ENCODE measurements at places on chromosomes 2 and 18.
A peak's percentile ranks its signal among the peaks of the same experiment; 100 is the strongest.

- DNase-seq, result no peak
Observed at GRCh38 chr2:6429210-6429986, 436.3 kb downstream of the CMPK2 start.

- no peak for DNase-seq
Observed at GRCh38 chr18:73992242-73993022, 155.2 kb downstream of the FBXO15 start.

GRCh38 chr2:172426635-172427255 is 641 bp upstream of the ITGA6 start:
- no peak for DNase-seq

GRCh38 chr2:26401739-26402541 is at the start of gene DRC1:
DRC1 (plus strand) TSS chr2:26401920; CDS start chr2:26401990, 70 bp downstream.
- DNase-seq, result peak; percentile 35

GRCh38 chr2:101420623-101421022 is 33.3 kb upstream of the CREG2 start:
- no peak for DNase-seq

- DNase-seq, result no peak
Observed at GRCh38 chr18:44743631-44744030, 62.9 kb downstream of the SETBP1 start.

- DNase-seq, result no peak
Observed at GRCh38 chr2:40488101-40488601, 36.3 kb upstream of the SLC8A1 start.

DNA sequence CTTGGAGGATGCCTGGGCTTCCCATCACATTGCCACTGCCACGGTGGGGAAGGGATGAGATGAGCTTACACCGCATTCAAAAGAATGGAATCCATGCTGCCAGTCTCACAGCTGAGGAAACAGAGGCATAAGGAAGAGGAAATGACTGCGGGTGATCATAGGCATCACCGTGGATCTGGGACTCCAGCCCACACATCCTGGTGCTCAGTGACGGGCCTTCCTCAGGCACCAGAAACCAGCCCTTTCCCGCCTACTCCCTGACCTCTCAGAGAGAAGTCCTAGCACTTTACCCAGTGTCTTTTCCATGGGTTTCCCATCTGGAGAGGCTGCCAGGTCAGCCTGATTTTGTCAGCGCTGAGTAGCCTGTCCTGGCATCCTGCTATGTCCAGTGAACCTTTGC is 5.3 kb upstream of the PLB1 start:
- DNase-seq, result no peak

DNA sequence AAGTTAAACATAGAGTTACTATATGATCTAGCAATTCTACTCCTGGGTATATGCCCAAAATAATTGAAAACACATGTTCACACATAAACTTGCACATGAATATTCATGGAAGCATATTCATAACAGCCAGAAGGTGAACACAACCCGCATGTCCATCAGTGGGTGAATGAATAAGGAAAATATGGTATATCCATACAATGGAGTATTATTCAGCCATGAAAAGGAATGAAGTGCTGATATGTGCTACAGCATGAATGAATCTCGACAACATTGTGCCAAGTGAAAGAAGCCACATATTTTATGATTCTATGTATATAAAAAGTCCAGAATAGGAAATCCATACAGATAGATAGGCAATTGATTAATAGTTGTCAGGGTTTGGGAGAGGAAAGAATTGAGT is 15.9 kb downstream of the COL4A4 start:
- DNase-seq, result no peak

- no peak for DNase-seq
Observed at GRCh38 chr2:74011246-74011645, 26.5 kb downstream of the TET3 start.

DNA sequence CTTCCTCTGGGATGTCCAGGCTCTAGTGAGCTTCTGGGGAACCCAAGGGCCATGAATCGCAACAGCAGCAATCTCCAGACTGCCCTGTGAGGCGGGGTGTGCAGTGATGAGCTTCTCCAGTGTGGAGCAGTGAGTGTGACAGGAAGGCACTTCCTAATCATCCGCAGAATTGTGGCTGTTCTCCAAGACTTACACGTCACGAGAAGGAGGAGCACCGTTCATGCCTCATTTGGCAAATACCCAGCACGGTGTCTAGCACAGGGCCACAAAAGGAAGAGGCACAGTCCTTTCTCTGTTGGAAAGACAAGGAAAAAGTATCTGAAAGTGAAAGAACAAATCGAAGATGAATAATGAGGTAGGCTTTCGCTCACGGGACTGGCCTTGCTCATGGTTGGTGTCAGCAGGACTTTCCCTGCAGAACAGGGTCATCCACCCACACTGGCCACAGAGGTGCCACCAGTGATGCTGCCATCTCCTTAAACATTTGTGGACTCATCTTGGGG is 125.1 kb upstream of the HAAO start:
- peak; percentile 25 for DNase-seq

DNA sequence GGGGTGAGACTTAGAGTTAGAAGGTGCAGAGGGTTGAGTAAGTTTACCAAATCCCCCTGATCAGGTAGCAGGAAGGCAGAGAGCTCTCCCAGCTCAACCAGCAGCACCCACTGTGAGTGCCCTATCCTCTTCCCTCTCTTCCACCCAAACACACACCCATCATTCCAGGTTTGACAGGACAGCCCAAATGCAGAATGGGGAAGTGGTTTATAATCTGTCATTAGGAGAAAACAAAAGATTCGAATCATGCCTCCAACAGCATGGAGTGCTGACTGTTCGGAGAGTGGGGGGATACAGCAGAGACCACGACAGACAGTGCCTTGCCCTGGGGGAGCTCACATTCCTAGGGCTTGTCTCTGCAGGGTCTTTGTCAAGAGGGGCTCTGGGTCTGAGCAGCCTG is 11.7 kb downstream of the CXCR2 start:
- DNase-seq, result no peak

- DNase-seq, result peak; percentile 99
Observed at GRCh38 chr2:27133905-27134780, at the start of gene PREB. PREB (minus strand) TSS chr2:27134636; CDS start chr2:27134421, 215 bp downstream.

DNA sequence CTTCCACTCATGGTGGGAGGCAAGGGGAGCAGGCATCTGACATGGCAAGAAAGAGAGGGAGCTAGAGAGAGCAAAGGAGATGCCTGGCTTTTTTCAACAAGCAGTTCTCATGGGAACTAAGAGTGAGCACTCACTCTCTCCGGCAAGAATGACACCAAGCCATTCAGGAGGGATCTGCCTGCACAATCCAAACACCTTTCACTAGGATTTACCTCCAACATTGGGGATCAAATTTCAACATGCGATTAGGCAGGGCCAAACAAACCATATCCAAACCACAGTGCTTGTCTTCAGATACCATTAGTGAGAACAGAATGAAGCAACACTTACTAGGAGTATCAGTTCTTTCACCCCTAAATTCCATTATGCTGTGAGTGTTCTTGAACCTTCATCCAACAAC is 77.3 kb downstream of the FIGN start:
- no peak for DNase-seq

DNA sequence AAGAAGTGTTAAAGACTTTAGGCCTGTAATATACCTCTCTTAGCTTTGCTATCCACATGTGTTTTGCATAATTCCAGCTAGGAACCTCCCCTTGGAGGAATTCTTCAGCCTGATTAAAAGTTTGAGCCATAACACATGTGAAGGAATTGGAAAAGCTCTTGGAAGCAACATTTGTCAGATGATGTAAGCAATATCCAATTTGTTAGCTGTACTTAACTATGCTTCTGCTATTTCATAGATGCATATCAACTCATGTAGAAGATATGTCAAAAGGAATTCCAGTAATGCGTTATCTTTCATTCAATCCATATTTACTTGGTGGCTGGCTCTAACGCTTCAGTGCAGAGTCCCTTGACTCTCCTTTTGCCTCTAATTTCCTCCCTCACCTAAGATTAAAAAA is 46.2 kb downstream of the PKP4 start:
- no peak for DNase-seq

- DNase-seq, result no peak
Observed at GRCh38 chr18:9968081-9968848, 54.4 kb downstream of the VAPA start.

- DNase-seq, result no peak
Observed at GRCh38 chr18:46736135-46736534, 20.7 kb downstream of the ST8SIA5 start.

- no peak for DNase-seq
Observed at GRCh38 chr2:120247851-120248250, 4.8 kb upstream of the RALB start.

DNA sequence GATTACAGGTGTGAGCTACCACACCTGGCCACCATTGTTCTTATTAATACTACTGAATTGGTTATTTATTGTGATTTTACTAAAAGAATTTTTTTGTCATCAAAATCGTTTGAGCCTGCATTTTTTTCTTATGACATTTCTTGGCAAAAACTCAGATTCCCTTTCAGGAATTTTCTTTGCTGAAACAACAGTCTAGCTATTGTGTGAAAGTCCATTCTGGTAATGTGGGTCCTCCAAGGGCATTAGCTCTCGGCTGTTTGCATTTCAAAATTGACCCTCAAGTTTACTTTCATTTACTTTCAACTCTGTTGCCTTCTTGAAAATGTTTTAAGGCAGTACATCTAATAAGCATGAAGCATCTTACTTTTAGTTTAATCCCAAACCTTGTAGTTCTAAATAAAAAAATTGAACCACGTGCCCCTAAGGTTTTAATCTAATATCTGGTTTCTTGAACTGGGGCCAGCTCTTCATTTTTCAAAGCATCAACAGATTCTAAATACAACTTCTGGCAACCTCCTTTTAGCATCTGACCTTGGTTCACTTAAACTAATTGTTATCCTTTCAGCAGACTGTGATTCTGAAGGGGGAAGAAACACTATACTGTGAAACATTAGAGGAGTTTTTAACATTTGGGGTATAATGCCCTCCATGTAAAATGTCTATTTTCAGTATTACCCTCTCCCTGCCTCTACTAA is 325.2 kb upstream of the RAB12 start:
- no peak for DNase-seq

GRCh38 chr18:78571831-78572347 is 407.7 kb upstream of the SALL3 start:
- DNase-seq, result no peak

DNA sequence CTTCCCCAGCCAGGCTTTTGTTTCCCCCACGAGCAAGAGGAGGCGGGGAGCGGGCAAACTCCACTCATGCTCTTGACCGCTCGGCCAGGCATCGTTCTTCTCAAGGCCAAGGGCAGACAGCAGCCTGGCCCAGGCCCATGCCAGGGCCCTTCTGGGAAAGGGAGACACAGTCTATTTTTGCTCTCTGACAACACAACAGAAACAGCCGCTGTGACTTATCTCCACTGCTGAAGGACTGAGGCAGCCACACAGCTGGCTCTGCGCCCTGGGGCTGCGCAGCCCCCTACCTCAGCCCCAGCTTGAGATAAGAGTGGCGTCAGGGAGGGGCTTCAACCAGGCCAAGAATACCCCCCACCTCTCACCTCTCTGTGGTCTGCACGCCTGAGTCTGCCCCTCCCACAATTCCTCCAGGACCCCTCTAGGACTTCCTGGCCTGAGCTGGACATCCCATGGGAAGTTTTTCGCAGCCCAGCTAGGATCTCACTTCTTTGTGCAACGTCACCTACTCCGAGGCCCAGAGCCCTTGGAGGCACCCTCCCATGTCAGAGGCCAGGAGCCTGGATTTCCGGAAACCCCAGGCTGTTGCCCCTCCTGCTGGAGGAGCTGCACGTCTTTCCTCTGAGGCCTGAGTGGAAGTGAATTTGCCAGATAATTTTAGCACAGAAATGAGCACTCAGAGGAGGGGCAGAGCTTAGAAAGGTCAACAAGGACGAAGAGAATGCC is 118.9 kb upstream of the OTOS start:
- no peak for DNase-seq

GRCh38 chr2:39241588-39241987 is 2.2 kb downstream of the CDKL4 start:
- DNase-seq, result no peak

DNA sequence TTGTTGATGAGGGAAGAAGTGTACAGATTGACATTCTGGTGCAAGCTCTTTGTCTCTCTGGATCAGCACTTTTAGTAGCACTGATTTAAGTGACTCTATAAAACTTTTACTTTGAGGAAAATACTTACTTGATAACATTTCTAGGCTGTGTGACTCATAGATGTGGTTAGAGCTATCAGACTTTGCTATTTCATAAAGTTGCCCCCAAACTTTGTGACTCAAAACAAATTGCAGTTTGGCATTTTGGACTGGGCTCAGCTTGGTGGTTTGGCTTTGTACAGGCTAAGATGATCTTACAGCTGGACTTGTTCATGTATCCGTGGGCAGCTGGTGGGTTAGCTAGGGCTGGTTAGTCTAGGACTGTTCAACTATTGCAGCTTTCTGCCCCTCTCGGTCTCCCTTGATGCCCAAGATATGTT is 42.1 kb upstream of the GLS start:
- DNase-seq, result peak; percentile 45

DNA sequence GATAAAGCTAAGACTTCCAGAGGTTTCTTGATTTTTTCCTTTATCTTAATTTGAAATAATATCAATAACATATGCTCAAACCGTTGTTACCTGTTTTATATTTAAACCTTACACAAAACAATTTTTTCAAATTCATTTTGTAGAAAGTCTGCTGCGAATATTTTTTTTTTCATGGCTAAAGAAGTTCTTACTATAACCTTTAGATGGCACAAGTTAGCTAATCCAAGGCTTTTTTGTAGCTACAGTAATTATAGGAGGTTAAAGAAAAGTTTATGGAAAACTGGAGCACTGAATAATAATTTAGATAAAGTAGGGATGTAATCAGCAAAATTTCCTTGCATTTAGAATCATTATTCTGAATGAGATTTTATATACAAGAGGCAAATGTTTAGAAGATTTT is 78.0 kb upstream of the PNPT1 start:
- DNase-seq, result no peak

GRCh38 chr2:237538001-237538720 is 28.2 kb upstream of the PRLH start:
- DNase-seq, result no peak

DNA sequence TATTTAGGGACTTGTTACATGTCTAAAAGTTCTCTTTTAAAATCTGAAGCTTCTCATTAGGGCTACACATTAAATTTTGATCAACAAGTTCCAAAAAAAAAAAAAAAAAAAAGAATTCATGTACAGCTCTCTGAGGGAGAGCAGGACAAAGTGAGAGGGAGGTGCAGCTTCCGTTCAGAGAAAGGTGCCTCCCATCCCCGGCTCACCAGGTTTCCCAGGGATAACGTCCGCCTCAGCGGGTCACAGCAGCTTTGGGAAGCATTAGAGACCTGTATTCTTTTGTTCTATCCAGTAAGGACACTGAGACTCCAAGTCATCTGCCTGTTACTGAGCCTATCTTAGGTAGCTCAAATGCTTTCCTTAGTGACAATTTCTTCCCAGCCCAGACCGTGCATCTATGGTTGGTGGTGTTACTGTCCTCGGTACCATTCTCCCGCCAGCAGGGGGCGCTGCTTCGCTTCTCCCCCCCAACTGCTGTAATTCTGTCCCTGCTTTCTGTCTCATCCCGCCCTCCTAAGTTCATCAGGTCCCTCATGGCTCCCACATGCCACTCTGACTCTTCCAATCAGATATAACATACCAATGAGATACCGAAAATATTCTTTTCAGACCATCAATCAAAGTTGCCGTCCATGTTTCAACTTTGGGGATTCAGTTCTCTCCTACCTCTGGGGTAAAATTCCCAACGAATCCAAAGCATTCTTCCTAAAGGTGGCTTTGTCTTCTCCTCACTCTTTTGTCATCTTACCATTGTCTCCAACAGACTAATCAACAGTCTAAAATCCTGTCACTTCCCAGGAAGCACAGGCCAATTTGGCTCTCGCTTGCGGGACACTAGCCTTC is 466.5 kb downstream of the METTL4 start:
- no peak for DNase-seq

- DNase-seq, result no peak
Observed at GRCh38 chr2:60502144-60502543, 51.3 kb downstream of the BCL11A start.

- DNase-seq, result no peak
Observed at GRCh38 chr2:42918041-42918440, 125.7 kb upstream of the HAAO start.
